Effector CD8-positive, alpha-beta T cell (primary cell): ENCODE measurements at places on chromosomes 7 and 10.

DNA sequence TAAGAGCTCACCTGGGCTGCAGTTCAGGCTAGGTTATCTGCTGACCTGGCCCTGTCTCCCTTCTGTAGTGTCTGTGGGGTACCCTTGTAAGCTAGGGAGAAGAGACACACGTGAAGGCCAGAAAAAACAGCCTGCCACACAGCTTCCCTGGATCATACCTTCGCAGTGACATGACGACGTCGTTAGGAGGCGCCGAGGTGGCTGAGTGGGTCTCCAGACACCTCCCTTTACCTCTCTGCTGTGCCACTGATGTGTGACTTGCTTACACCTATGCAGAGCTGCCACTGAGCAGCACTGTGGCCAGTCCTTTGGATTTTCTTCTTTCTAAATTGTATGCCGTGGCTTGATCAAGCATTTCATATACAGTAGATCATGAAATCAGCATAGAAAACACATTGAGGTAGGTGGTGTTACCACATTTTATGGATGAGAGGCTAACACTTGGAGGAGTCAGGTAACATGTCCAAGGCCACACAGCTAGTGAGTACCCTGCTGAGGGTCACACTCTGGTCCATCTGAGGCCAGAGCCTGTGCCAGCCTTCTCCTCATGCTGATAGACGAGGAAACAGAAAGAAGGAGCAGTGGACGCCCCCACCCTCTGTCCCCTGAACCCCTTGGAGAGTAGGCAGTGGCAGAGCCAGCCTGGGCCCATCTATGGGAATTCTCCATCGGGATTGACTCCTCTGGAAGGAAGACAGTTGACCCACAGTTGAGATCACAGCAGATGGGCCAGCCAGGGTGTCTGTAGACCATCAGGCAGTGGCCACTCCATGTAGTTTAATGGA is 23.1 kb downstream of the HTRA1 start:
- no peak for DNase-seq

DNA sequence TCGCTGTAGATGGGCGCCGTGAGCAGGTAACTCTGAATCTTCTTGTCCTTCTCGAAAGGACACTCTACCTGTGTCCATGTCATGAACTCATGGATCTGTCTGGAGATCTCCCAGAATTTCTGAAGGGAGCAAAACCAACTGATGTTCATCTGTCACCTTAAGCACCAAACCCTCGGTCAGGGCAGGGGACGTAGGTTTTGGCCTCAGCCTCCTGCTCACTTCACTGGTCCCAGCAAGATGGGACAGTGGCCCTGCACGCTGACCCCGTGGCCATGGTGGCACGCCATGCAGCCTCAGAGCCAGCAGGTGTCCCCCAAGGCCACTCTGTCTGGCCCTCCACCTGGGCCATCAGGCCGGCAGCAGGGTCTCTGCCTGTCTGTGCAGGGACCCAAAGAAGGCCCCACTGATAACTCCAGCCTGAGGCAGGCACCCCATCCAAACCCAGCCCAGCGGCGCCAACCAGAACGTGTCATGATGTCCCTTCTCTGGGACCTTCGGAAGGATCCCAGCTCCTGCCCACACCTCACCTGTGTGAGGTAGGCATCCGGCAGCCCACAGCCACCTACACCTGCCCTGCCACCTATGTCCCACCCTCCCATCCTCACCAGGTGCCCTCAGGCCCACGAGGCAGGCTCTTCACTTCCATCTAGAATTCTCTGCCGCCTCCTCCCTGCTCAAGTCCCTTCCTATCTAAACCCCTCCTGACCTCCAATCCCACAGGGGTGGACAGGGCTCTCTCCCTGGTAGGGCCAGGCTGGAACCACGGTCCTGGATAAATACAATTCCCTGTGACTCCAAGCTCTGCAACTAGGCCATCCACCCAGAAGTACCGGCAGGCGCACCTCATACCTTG is 59.0 kb downstream of the CSGALNACT2 start:
- no peak for DNase-seq

- no peak for DNase-seq
These were observed 45.3 kb upstream of the OSBPL3 start for GRCh38 chr7:25025218-25025671.

- DNase-seq: no peak
These were observed 12.0 kb downstream of the IFRD1 start for GRCh38 chr7:112462236-112462635.

GRCh38 chr7:47335557-47336471 is 246.1 kb downstream of the TNS3 start:
- DNase-seq: no peak

GRCh38 chr10:31605861-31606525 is 287.0 kb downstream of the ZEB1 start:
- DNase-seq: no peak

- no peak for DNase-seq
These were observed 43.6 kb downstream of the GUSB start for GRCh38 chr7:65938336-65938895.

DNA sequence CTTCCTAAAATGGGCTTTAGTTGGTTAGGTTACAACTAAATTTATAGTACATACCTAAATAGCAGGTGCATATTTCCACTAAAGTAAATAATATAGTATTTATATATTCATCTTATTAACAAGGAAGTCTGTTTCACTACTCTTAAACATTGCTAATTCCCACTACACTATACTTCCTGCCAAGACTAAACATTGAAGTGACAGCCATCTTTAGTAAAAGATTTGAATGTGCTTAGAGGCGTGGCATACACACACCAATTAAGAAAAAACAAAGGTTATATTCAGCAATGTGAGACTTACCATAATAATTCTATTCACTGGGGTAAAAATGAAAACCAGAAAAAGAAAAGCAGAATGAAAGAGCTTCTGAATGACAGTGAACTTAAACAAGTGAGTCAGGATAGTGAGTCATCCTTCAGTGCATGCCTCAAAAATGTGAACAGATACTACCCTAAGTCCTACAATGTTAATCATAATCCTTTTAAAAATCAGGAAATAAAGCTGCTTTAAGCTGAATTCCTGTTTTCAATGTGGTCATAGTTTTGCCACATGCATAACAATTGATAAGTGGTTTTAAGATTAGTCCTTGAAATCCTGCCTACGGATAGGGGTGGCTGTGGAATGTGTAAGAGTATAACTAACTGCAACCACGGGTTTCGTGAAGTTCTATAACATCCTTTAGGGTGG is 59.4 kb downstream of the USP6NL start:
- no peak for DNase-seq

- no peak for DNase-seq
These were observed 9.8 kb downstream of the AGBL3 start for GRCh38 chr7:134996097-134996550.

DNA sequence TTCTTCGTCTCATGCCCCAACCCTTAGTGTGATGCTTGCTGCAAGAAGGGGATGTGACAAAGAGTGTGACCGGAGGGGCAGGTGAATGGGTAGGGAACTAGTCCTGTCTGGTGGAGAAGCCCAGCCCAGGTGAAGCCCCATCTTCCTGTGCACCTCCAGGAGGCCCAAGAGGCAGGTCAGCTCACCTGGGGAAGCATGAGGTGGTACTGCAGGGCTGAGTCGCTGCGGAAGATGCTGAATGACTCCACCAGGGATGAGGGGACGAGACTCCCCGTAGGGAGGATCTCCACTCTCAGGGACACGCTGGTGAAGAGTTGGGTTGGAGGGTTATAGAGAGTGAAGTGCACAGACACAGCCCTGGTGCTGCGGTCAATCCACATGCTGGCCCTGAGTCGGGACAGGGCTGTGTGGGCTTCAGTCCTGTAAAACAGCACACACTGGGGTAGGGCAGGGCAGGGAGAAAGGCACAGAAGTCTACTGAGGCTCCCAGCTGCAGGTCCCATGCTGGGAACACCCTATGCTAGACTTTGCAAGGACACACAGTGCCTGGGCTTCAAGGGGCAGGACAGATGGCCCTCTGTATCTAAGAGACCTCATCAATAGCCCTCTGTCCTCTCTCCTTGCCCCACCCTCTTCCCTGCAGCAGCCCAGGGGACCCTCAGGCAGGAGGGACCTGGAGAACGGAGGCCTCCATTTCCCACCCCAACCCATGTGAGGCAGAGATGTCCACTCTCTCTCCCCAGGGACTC is 136.5 kb downstream of the PKD1L1 start:
- DNase-seq: no peak

DNA sequence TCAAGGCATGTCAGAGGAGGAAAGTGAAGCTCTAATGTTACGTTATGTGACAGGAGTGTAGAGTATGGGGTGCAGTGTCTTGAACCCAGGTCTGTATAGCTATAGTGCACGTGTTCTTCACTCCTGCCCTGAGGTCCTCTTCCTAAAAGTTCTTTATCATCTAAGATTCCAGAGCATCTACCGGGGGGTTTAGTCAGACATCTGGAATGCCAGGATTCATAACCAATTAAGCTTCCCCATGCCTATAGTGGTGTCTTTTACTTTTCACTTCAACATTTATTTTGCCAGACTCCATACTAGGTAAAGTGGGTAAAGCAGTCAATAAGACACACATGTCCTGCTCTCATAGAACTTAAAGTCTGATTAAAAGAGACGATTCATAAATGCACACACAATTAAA is 22.4 kb downstream of the PPP1R3C start:
- DNase-seq: no peak

DNA sequence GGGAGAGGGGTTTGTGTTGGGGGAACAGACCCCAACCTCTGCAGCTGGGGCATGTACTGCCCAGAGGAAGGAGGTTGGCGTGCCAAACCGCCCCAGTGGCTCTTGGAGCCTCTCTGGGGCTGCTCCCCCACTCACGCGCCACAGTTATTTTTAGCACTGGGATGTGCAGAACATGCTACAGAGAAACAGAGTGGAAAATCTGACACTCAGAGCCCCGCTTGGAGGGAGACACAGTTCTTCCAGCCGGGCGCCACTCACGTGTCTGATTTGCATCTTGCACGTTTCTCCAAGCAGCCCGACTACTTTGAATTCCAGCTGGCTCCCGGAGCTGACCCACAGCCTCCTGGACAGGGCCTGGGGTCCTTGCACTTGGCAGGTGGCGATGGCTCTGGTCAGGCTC is 182.0 kb downstream of the RPS24 start:
- no peak for DNase-seq

DNA sequence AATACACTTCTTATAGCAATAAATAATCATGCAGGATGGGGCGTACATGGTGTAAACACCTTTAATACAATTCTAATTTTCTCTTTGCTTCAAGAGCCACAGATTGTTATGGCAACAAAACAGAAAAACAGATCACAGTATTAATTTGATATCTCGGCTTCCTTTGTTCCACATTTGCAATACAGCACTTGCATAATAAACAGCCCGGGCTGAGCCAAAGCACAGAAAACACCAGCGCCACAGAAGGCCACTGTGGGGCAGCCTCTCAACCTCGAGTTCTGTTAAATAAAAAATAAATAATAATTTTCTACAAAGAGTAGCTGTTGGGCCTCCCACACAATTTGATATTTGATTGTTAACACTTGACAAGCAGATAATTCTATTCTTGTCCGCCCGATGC is 255.9 kb downstream of the USP6NL start:
- no peak for DNase-seq

DNA sequence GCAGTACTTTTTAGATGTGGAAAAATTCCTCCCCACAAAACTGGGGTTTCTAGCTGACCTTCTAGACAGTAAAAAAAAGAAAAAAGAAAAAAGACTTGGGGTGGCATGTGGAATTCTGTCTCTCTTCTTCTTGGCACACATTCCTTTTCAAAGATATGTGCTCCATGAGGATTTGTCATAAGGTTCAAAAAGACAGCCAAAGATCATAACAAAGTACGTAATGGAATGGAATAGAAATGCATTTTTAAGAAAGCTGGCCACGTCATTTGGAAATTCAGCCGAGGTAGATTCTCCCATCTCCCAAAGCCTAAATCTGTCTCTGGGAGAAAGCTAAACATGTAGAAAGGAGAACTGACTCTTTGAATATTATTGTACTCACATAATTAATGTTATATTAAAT is 381.3 kb upstream of the NFE2L3 start:
- no peak for DNase-seq
